ENCODE measurements at places on chromosomes 5 and 9.

DNA sequence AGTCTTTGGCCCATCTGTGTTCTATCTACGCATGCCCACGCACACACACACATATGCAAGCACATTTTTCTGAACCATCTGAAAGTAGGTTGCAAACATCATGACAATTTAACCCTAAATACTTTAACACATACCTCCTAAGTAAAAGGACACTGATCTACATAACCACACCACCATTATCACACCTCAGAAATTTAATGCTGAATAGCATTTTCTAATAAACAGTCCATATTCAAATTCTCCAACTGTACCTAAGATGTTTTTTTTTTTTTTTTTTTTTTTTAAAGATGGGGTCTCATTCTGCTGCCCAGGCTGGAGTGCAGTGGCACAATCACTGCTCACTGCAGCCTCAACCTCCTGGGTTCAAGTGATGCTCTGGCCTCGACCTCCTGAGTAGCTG is 35.5 kb downstream of the DDX31 start:
- DNase-seq, result no peak

GRCh38 chr5:180160789-180161188 is 48.2 kb downstream of the RASGEF1C start:
- DNase-seq, result no peak

DNA sequence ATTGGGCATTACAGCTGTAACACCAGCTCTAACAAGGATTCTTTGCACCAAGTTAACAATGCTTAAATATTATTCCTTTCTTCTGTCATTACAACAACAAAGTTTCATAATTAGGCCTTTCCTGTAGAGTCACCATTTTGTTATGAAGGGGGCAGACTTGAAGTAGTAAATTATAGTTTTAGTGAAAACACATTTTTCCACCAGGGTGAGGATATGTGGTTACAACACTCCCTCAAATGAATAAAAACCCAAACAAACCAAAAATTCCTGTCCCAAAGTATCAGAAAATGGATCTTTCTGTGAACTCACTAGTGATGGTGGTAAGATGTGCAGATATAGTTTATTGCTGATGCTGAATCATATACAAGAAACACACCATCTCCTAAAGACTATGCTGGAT is 250.5 kb upstream of the TUT7 start:
- no peak for DNase-seq

GRCh38 chr9:86707932-86708510 is 239.3 kb downstream of the GAS1 start:
- DNase-seq, result no peak

DNA sequence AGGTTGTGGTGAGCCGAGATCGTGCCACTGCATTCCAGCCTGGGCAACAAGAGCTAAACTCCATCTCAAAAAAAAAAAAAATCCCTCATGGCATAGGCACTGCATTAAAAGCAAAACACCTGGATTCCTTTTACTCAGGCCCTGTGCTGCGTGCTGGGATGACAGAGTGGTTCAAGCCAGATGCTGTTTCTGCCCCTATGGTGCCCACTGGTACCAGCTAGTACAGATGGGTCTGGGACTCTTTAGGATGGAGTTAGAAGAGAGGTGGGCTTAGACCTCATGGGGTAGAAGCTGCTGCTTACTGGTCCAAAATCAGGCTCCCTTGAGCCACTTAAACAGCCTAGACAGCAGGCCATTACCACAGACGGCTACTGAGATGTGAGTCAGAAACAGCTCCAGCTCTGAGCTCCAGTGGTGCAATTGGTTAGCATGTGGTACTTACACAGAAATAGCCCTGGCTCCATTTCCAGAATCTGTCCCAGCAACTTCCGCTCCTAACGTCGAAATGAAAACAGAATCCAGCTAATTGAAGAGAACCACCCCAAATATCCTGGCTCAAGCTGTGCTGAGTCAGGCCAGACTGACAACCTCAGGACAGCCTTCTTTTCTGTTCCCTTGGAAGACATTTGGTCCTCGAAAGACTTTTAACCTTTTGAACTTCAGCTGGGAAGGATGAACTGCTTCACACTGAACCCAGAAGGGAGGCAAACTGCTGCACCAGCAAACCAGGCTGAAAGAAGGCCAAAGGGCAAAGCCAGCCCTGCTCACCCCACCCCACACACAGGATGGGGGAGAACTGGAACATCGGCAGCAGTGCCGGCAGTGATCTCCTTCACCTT is 15.5 kb downstream of the C5orf15 start:
- DNase-seq, result no peak

DNA sequence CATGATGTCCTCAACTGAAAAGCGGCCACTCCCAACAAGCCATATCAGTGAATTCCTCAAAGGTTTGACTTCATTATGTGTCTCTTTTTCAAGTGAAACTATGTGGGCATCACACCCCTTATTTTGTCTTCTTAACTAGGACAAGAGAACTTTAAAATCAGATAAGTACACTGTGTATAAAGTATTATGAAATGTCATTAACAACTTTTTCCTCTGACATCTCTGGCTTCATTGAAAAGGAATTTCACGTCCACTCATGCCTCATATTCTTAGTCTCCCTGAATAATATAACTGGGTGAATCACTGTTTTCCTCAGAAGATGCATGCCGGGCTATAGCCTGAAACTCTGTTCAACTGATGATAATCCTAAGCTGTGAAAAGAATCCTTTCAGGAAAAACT is 415.8 kb downstream of the ACTL7B start:
- DNase-seq, result no peak

- no peak for DNase-seq
Observed at GRCh38 chr9:128550770-128551656, 1.4 kb upstream of the SPTAN1 start.

DNA sequence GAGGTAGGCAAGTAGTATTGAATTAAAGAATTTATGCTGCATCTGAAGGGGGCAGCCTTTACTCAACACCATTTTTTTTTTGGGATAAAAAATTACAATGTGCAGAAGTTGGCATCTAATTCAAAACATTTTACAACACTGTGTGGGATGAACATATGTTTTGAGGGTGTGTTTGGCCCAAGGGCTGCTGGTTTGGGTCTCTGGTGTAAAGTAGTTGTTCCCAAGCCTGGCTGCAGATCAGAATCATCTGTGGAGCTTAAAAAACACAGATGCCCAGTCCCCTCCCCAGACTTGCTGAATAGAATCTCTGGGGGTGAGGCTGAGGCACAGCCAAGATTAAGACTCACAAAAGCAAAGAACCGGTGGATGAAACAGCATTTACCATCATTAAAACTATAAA is 33.0 kb upstream of the PDZD2 start:
- DNase-seq, result no peak

DNA sequence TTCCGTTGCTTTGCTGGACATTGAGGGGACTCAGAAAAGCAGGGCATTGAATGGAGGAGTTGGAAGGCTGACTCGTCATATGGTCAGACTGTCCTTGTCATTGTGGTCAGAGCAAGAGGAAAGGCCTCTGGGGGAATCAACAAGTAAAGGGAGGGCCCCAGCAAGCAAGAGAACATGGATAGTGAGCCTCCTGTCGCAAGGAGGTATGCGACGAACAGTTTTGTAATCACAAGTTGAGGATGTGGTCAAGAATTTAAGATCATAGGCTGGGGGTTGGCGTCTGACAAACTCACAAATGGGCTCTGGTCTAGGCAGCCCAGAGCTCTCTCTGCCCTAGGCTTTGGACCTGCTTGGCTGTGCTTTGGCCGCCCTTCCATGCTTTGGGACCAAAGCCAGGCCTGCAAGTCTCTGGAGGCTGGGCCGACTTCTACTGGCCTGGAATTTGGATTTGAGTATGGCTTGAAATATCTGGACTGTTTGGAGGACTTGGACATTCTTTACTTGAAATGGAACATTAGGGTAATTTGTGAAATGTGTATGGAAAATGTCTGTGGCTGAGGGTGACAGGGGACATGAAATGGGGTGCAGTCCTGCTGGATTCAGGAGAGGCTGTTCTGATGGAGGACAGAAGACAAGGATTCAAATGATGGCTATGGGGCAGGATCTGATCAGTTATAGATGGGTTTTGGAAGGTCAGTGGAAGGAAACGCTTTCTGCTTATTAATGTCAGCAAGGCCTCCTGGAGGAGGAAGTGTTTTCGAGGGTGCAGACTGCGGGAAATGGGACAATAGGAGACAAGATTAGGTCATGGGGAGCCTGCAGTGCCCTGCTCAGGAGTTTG is 19.2 kb upstream of the NDST1 start:
- no peak for DNase-seq

GRCh38 chr5:42361315-42361688 is 61.9 kb upstream of the GHR start:
- no peak for DNase-seq

- DNase-seq, result no peak
Observed at GRCh38 chr9:138053321-138053868, 175.8 kb downstream of the CACNA1B start.

DNA sequence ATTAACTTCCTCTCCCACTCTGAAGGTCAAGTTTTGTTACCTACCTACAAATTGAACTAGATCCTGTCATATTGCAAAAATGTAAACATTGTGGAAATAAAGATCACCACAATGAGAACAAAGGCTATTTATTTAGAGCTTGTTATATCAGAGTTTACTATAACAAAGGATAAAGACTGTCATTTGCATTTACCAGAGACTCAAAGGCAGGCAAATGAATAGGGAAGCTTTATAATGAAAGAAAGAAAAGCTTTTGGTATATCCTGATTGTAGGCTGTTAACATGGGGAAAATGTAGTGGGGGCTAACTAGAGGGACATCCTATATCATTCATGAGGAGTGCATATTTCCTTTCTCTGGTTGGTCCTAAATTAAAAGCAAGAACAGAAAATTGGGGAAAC is 403.5 kb upstream of the TYRP1 start:
- no peak for DNase-seq

DNA sequence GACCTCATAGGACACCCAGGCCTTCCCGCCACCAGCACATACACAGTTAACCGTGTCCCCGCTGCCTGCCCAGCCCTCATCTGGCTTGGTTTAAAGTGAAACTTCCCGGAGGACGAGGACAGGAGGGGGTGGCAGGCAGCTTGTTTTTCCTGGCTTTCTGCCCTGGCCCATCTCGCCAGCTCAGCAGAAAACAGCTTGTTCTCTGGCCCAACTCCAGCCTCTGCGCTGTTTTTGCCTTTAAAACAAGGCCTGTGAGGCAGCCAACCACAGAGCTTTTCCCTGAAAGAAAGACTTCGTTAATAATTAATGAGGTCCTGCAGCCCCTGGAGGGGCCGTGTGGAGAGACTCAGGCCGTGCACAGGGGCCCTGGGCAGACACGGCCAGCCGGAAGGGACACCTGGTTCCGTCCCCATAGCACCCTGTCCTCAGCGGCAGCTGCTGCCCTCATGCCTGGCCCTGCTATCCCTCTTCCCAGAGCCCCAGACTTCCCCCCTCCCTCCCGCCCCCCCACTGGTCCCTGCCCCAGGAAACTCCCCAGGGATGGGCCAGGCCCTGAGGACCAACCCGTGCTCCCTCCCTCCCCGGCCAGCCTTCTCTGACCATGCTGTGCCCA is 108.7 kb downstream of the RXRA start:
- DNase-seq, result no peak

DNA sequence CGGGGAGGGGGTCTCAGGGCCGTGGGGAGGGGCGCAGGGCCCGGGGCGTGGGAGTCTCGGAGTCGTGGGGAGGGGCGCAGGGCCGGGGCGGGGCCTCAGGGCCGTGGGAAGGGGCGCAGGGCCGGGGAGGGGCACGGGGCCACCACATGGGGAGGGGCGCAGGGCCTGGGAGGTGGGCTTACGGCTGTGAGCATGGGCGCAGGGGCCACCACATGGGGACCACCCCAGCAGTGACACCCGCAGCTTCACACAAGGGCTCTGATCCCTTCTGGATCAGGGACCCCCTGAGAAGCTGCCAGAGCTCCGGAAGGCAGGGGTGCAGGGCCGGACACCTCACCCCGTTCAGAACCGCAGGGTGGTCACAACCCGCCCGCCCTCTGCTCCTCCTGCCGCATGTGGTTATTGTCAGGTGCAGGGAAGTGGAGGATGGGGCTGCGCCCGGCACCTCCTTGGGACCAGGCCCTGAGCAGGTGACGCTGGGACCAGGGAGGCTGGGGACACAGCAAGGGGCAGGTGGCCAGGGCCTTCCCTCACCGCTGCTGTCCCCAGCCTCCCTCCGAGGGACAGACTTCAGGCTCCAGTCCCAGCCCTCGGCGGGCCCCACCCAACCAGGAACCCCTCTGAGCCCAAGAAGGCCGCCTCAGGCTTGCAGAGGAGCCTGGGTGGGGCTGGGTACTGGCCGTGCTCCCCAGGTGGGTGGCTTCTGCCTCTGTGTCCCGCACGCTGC is 53.7 kb downstream of the EXD3 start:
- no peak for DNase-seq
